ENCODE measurements at places on chromosomes 2 and 18.

DNA sequence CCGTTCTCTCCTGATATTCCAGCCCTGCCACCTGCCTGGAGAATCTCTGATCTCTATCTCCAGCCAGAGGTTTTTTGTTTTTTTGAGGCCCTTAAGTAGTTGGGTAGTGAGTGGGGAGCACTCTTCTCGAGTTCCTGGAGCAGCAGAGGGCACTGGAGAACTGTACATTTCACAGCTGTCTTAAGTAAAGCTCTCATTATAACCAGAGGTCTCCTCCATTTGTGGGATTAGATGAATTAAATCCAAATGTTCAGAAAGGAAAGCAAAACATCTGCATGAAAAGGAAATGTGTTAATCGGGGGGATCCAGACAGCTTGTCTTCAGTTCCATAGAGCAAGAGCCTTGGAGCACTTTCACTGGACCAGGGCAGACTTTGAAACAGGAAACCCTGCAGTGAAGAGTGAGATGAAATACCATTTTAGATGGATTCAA lies 32.8 kb downstream of the AOX1 start:
- DNase-seq: no peak

DNA sequence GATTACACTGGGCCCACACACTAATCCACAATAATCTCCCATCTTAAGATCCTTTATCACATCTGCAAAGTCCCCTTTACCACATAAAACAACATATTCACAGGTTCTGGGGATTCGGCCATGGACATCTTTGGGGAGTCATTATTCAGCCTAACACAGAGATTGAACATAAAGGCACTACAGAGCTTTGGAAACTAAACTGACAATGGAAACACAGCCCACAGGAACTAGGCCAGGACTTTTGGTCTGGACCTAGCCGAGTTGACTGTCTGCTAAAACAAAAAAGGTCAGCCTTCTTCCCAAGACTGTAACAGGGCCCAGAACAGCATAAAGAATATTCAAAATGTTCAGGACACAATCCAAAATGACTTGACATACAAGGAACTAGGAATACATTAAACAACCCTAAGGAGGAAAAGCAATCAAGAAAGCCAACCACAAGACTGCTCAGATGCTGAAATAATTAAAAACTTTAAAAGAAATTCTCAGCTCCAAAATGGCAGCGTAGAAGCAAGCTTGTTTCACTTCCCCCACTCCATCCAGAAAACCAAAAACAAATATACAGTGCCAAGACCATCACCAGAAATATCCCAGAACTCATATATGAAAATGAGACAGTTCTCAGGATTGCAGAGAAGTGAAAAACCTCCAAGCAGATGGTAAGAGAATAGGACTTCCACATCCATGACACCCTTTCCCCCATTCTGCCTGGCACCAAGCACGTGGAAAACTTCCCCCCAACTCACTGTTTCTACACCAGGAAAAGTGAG lies 207.8 kb downstream of the ATAD2B start:
- no peak for DNase-seq

DNA sequence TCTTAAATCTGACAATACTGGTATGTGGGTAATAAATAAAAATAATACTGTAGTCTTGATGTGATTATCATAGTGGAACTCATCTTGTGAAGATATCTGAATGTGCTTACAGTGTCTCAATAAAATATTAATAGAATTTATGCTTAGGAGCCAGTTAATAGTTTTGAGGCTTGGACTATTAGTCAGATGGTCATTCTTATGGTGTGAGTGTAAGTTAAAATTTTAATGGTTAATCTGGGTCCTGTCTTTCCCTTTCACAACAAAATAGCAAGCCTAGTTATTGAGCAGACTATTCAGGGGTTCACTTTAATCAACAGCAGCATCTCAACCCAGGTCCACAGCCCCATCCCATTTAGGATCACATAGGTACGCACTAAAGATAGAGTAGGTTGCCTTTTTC lies 138.9 kb downstream of the HAUS1 start:
- no peak for DNase-seq

- DNase-seq: no peak
Measured at GRCh38 chr2:112301171-112301584, 25.8 kb downstream of the ZC3H6 start.

DNA sequence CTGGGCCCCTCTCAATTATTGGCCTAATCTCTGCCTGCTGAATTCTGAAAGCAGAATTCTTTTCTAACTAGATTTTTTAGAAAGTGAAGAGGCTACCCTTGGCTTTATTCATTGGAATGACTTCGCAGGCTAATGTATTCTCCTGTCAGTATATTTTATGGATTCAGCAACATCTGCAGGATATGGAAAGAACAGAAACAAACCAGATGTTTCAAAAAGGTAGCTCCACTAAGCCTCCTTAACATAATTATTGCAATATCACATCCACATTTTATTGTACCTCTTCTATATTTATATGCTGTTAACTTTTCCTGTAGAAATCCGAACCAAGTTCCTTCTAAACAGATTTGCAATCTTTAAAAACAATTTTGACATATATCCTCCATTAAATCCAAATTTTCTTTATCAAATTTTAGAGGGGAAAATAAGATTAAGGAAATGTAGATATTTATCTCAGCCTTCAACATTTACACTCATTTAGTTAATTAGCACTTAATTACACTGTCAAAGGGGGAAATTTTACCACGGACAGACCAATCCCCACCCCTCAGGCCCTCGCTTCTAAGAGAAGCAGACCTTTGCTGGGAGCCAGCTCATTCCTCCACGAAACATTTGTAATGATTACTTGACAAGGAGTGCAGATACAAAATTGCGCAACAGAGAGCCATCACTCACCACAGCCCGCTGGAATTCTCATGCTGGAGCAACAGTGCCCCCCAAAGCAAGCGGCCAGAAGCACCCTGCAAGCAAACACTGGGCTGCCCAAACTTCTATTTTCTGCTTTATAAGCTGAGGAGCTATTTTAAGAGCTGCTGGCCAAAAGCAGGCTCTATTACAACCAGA lies 253.4 kb downstream of the ETAA1 start:
- DNase-seq: no peak

DNA sequence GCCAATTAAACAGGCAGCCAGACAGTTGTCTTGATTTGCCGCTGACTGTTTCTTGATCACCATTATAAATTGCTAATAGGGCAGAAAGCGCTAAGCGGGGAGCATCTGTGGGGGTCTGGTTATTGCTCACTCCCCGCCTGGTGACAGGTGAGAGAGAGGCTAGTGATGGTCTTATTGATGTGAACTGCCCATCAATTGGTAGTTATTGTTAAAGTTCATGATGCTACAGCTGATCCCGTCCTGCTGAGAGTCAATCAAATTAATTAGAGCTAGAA lies 148.5 kb downstream of the LNPK start:
- no peak for DNase-seq

DNA sequence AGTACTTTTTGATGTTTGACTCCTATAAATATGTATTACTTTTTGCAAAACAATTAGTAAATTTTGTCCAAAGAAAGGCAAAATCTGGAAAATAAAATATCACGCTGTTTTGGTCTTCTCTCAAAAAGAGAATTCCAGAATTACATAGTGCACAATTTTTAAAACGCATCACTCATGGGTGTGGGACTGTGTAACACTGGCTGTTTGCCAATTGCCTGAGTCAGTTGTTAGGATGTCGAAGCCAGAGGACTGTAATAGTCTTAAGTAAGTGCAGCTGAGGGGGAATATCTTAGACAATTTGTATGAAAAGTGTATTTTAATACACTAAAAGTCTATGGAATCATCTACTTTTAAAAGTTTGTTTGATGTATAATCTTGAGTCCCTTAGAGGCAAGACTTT lies 24.1 kb upstream of the EPHA4 start:
- DNase-seq: no peak

DNA sequence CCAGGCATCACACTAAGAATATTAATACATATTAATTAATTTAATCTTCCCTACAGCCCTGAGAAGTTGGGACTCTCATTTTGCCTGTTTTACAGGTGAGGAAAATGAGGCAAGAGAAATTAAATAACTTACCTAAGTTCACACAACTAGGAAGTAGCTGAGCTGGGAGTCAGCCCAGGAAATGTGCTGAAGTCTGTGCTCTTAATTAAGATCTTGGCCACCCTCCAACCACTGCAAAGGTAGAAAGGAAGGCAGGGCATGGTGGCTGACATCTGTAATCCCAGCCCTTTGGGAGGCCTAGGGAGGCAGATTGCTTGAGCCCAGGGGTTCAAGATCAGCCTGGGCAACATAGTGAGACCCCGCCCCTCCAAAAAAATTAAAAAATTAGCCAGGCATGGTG lies 12.9 kb upstream of the MGAT4A start:
- no peak for DNase-seq

DNA sequence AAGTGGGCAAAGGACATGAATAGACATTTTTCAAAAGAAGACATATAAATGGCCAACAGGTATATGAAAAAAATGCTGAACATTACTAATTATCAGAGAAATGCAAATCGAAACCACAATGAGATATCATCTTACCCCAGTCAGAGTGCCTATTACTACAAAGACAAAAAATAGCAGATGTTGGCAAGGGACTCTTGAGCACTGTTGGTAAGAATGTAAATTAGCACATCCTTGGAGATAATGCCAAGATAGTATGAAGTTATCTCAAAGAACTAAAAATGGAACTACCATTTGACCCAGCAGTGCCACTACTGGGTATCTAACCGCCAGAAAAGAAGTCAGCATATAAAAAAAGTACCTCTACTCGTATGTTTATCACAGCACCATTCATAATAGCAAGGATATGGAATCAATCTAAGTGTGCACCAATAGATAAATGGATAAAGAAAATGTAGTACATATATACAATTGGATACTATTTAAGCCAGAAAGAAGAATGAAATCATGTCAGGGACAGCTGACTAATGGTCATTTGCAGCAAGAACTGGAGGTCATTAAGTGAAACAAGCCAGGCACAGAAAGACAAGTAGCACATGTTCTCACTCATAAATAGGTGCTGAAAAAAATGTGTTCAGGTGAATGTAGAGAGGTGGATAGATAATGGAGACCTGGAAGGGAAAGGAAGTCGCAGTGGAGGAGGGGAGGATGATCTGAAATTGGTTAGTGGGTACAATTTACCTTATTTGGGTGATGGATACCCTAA lies 141.7 kb upstream of the B3GNT2 start:
- DNase-seq: no peak

DNA sequence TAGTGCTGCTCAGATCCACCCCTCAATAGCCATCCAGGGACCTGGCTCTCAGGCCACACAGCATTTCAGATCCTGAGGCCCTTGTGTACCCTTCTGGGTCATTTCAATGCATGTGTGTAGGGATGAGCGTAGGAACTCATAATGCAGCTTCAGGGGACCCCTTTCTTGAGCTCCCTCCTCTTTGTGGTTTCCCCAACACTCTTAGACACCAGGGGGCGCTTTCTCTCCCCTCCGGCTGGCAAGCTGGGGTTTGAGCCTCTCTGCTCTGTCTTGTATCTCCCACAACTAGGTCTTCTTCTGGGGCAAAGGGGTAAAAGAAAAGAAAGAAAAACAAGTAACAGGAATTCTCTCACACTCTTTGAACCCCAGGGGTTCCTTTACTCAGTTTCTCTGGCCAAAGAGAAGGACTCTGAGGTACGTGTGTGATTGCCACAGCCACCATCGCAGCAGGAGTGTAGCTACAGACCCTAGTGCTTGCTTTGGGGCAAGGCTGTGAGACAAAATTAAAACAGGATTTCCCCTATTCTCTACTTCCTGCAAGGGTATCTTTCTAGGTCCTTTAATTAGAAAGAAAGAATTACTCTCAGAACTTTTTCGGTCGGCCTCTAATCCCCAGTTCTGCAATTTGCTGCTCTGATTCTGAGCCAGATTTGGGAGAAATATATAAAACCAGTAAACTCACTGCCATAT lies 38.0 kb downstream of the CABYR start:
- DNase-seq: peak; percentile 61
